Hematopoietic multipotent progenitor cell treated with erythropoietin and hydrocortisone succinate and interleukin-3 and kit ligand, for 6 days (in vitro differentiated cells): ENCODE measurements at places on chromosomes 11 and 22.

DNA sequence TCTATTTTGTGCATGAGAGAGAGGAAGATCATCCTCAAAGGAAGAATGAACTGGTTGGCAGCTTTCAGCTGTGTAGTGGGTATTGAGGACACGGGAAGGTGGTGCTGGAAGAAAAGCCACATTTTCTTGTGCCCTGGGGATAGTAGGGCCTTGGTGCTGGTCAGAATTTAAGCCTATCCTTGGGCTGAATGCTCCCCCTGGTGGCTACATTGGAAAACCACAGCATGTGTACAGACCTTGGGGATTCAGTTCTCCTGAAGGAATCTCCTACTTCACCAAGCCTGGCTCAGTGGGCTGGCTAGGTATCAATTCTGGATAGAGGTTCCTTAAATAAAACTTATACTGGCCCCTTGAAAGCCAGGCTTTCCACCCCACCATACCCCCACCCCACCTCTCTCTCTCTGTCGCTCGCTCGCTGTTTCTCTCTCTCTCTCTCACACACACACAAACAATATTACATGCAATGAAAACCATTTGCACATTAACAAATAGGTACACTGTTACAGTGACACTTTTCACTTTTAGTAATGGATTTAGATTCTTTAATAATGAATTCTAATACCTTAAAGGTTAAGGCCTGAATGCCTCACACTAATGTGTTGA is 2.8 kb upstream of the OR51M1 start:
- peak; percentile 88 for DNase-seq

DNA sequence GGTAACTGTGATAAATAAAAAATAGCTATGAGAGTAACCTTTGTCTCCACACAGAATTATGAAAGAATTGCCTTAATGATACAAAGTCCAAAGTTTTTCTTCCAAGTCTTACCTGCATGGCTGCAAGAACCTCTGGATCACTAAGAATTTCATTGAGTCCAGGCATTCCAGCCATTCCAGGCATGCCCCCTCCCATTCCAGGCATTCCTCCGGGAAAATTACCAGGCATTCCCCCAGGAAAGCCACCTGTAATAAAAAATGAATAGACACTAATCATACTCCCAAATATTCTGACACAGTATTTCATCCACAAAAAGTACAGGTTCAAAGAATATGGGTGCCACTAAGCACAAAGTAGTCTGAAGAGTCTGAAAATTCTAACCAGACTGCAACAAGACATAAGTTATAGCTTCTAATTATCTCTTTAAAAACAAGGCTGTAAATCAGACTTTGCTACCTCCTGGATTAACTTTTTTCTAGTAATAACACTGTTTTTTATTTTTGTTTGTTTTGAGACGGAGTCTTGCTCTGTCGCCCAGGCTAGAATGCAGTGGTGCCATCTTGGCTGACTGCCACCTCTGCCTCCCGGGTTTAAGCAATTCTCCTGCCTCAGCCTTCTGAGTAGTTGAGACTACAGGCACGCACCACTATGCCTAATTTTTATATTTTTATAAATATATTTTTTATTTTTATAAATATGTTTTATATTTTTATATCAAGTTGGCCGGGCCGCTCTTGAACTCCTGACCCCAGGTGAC is 8.0 kb upstream of the SLC25A17 start:
- DNase-seq: no peak

GRCh38 chr11:73387594-73388264 is 11.5 kb downstream of the RELT start:
- no peak for DNase-seq

DNA sequence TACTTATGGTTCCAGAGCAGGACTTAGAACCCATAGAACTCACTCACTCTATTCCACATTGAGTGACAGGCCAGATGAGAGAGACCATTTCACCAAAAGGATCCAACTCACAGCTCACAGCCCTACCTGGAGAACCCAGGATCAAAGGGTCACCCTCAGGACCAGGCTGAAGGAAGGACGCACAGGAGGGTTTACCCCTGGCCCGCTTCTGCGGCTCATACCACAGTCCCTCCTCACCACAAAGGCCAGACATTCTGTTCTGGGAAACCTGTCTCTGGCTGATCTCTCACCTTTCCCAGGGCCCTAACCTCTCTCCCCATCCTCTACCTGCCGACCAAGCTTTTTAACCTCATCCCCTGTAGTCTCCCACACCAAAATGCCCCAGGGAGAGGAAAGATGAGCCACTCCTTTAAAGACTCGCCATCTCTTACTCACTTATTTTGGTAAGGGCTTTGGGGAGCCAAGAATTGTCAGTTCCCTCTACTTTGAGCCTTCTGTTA is 4.7 kb downstream of the FOSL1 start:
- no peak for DNase-seq

GRCh38 chr11:79033833-79034232 is 407.0 kb downstream of the TENM4 start:
- no peak for DNase-seq

GRCh38 chr11:77821349-77821851 is 456 bp downstream of the AAMDC start:
- DNase-seq: peak; percentile 44

GRCh38 chr22:26461188-26461810 is 22.3 kb downstream of the HPS4 start:
- DNase-seq: peak; percentile 73

GRCh38 chr11:82883853-82884252 is 16.4 kb downstream of the PRCP start:
- no peak for DNase-seq

- DNase-seq: no peak
These were observed 68.2 kb upstream of the RRM1 start for GRCh38 chr11:4026389-4026788.

DNA sequence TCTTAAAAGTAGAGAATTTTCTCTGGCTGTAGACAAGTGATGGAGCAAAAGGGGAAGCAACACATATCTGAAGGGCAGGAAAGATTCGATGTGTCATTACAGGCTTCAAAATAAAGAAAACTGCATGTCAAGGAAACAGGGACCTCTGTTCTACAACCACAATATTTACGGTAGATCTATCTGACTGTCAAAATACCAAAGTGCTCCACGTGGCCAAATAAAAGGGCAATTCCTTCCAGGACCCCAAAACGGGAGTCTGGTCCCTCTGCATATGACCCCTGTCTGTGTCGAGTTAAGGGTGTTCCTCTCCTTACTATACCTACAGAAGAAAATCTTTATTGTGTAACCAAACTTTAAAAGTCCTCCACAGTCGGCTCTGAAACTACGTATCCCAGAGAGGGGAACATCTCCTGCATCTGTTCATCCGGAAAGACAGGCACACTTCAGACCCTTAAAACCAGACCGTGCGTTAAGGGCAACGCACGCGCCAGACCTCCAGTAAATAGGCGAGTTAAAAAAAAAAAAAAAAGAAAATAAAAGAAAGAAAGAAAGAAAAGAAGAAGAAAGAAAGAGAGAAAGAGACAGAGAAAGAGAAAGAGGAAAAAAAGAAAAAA is 756 bp downstream of the CLNS1A start:
- peak; percentile 61 for DNase-seq
